ENCODE measurements at places on chromosomes 4 and X.

DNA sequence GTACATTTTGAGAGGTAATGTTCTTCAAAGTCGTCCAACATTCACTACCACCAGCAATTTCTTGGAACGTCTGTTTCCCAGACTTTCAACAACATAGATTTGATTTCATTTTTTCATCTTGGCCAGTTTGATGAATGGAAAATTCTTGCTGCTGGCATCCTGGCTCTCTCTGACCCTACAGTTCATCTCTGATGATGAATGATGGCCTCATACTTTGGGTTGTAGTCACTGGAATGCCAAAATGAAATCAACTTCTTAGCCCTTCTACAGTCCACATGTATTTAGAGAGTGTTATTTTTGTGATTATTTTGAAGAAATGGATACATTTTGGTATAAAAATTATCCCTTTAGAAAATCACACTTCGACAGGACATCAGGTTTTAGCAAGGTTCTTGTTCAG lies 8.8 kb downstream of the CHST7 start:
- DNase-seq = no peak

GRCh38 chr4:13054420-13054970 lies 429.6 kb downstream of the RAB28 start:
- DNase-seq = no peak

DNA sequence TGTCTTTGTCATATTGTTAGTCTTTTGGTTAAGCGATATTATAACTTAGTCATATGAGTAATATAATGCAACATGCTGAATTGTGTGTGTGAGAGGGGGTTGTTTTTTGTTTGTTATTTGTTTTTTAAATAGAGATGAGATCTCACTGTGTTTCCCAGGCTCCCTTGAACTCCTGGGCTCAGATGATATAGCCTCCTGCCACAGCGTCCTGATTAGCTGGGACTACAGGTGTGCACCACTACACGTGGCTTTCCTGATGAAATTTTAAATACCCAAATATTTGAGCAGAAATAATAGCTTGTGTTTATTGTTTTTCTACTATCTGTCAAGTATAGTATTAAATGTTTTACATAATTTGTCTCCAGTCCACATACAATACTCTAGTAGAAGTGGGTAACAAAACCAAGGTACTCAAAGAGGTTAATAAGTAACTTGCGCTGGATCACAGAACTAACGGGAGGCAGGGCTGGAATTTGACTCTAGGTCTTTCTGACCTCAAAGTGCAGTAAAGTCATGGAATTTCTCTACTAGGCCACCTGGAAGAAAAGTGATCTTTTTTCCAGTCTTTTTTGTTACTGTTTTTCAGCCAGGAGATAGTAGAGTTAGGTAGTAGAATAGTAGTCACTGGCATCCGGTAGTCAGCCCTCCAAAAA lies 47.8 kb downstream of the CLCN3 start:
- no peak for DNase-seq

DNA sequence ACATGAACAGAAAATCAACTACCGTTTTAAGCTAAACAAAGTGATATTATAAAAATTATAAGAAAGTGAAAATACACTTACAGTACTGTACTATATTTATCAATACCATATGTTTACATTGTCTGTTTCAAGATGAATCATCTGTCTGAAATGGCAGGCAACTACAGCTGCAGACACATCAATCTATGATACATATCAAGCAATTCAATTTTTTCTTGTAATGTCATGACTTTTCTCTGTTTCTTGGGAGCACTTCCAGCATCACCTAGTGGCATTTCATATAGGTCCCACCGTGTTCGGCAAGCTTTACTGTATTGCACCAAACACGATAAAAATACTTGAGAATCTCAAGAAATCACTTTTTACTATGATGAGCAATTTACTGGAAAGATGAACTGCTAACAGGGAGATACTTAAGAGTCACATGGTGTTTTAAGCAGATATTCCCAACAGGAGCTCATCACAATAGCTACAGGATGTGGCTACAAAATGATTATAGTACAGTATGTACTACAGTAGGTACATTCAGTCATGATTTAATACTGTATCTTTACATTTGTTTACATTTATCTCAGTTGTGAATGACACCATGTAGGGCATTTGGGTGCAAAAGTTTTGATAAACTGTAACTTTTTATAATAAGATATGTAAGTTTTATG lies 207.4 kb downstream of the ADAM29 start:
- no peak for DNase-seq

- no peak for DNase-seq
Measured at GRCh38 chr4:31662951-31663350, 942.8 kb downstream of the PCDH7 start.

- DNase-seq = no peak
Measured at GRCh38 chr4:172750910-172751309, 417.7 kb upstream of the GALNT7 start.

- no peak for DNase-seq
Measured at GRCh38 chr4:48336146-48336870, 5.0 kb upstream of the SLAIN2 start.

DNA sequence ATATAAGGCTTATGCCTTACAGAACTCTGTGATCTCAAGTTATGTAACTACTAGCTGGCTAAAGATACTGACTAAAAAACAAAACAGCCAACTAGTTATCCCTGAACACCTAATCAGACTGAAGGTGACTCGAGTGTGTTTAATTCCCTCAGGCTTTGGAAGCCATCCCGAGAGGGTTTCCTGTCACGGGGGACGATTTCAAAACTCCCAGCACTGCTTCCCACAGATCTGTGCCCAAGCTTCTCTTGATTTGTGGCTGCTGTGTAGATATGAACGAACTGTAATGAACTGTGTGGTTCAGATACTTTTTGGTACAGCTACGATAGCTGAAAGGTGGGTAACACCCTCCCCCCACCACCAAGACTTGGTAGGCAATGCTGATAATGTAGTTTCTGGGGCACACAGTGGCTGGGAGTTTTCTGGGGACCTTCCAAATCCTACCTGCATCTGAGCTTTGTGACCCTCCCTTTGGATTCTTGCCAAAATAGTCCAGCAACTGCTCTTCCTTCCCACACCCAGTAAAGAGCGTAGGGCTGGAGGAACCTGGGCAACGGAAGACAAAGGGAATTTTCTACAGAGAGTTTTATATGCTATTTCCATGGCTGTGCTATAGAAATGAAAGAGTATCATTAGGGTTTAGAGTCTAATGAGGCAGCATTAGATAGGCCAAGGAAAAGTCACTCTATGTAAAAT lies 148.8 kb downstream of the MGST2 start:
- DNase-seq = no peak

GRCh38 chr4:81732980-81733379 lies 261.3 kb upstream of the RASGEF1B start:
- no peak for DNase-seq

- no peak for DNase-seq
Measured at GRCh38 chrX:100681599-100681998, 37.6 kb downstream of the SRPX2 start.

- no peak for DNase-seq
Measured at GRCh38 chrX:153913211-153913610, 8.7 kb downstream of the AVPR2 start.

- no peak for DNase-seq
Measured at GRCh38 chr4:118277243-118277642, 75.6 kb downstream of the PRSS12 start.

DNA sequence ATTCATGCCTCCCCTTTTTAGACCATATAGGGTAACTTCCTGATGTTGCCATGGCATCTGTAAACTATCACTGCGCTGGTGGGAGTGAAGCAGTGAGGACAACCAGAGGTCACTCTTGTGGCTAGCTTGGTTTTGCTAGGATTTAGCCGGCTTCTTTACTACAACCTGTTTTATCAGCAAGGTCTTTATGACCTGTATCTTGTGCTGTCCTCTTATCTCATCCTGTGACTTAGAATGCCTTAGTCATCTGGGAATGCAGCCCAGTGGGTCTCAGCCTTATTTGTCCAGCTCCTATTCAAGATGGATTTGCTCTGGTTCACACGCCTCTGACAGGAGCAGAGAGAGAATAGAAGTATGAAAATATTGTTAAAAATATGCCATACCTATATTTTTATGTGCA lies 355.7 kb downstream of the ADGRL3 start:
- DNase-seq = no peak

DNA sequence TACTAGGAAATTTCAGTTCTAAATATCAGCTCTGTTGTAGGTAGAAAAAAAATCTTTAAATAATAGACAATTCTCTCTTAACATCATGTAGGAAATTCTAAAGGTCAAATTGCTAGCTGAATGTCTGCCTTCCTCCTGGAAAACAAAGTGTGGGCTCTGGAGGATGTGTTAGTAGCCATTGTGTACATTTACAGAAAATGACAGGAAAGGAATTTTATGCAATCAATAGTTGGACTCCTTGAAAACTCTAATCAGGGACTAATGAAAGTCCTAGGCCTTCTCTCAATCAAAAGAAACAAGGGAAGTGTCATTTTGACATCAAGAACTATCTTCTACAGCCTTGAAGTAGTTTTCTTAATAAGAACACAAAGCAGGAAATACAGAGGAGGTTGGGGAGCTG lies 174.6 kb downstream of the ANKRD50 start:
- no peak for DNase-seq

DNA sequence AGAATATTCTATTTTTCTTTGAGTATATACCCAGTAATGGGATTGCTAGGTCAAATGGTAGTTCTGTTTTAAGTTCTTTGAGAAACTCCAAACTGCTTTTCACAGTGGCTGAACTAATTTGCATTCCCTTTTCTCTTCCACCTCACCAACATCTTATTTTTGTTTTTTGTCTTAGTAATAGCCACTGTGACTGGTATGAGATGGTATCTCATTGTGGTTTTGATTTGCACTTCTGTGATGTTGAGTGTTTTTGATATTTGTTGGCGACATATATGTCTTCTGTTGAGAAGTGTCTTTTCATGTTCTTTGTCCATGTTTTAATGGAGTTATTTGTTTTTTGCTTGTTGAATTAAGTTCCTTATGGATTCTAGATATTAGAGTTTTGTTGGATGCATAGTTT lies 24.4 kb downstream of the AIMP1 start:
- DNase-seq = no peak

- no peak for DNase-seq
Measured at GRCh38 chrX:84320614-84321013, 132.6 kb upstream of the RPS6KA6 start.

DNA sequence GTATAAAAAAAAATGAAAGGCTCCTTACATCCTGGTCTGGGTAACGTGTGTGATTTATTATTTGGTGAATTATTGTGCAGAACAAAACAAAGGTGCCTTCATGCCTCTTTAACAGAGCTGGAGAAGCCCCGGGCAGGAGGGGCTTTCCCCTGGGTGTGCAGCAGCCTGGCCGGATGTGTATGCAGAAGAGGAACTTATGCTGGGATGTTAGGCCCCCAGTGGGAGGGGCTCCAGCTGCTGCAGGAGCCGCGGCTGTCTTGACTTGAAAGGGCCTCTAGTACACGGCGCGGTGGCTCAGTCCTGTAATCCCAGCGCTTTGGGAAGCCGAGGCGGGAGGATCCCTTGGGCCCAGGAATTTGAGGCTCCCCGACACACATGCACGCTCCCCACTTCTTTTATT lies 16.0 kb downstream of the CCNQ start:
- DNase-seq = peak; percentile 72

- no peak for DNase-seq
Measured at GRCh38 chrX:47172971-47173792, 20.4 kb upstream of the UBA1 start.

- DNase-seq = no peak
Measured at GRCh38 chr4:181820553-181820952, 422.6 kb upstream of the TENM3 start.

DNA sequence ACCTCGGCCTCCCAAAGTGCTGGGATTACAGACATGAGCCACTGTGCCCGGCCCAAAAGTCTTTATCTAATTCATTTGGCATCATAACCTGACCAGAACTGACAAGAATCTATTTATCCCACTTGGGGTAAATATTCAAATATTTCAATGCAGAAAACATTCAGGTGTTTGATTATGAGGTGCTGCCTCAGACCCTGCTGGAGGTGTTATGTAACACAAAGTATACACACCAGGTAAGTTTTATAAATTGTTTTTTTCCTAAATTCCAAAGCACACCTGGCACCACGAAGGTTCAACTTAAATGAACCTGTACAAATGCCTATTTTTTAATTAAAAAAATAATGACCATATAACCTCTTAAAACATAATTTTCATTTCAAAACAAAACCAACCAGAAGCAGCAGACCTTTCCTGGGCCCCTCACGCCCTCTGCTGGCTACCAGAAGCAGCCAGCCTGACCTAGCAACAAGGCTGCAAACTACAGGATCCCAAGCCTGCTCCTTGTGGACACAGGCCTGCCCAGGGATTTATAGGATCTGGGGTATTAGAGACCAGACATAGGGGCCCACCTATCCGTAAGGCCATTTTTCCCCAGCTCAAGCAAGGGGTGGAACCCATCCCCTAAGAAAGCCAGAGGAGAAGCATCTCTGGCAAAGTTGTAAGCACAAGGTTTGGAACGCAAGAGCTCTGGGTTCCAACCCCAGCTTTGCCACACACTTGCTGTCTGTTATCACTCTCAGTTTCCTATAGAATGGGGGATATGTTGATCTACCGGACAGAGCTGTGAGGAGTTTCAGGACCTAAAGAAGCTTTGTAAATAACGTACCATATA lies 11.7 kb downstream of the OTUD5 start:
- DNase-seq = peak; percentile 58

DNA sequence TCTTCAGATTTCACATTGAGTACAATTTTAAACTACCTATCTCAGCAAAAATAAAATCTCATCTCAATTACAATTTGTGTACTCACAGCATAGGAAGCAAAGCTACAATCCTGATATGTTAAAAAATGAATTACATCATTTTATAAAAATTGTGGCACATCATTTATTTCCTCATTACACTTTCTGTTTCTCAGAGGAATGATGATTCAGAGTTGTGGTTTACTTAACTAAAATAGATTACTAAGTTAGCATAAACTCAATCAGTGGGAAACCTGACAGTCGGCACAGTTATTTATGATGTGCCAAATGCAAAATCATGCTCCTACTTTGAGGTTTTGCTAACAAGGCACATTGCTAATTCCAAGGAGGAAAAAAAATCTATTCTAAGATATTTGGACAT lies 325.0 kb downstream of the FBXO8 start:
- no peak for DNase-seq

DNA sequence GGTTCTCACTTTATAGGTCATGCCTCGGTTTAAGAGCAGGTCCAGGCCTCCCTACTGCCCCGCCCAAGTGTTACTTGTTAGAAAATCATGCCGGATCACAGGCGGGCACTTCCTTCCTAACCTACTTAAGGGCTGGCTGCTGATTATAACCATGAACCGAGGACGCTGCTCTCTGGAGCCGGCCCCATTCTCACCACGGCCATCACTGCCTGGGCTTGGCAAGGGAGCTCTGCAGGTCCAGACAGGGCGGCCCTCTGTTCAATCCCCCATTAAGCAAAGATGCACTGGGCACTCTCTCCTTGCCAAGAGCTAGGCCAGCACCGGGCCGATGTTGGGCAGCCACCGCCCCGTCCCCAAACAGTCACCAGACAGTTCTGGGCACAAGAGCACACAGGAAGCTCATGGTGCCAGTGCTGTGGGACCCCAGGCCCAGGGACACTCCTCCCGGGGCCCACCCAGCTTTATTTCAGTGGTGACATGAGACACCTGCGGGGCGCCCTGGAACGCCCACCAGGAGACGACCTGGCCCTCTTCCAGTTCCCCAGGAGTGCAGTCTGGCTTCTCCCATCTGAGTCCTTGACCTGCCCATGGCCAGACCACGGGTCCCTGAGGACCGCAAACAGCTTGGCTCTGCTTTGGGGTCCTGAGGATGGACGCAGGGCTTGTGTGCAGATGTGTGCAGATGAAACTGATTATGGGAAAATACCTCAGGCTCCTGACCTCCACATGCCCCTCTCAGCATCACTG lies 44.0 kb downstream of the ABLIM2 start:
- no peak for DNase-seq

Measured in CD4-positive, alpha-beta T cell treated with Interferon gamma for 1 hour (primary cell).